ENCODE measurements at places on chromosomes 12 and 14.

DNA sequence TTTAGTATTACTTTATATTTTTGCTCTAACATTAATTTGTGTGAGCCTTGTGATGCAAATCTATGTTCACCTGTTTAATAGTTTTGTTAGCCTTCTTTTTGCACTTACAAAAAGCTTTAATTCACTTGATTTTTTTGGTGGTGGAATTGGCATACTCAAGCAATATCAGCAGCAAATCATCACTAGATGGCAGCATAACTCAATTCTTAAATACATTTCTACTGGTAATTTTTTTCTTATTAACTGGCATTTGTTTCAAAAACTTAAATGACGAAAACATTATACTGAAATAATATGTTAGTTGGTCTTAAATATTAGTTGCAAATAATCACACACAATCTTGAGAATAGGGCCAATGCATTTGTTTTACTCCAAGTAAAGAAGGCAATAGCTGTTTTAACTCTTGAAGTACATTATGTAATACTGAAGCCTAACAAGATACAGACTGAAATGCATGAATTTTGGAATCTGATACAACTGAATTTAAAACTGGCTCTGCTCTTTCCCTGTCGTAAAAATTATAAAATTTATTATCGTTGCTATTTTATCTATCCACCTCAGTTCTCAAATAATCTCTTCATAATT is 151.5 kb downstream of the ATXN7L3B start:
- peak; percentile 23 for DNase-seq

GRCh38 chr14:91241863-91242262 is 2.6 kb downstream of the GPR68 start:
- DNase-seq, result peak; percentile 52

GRCh38 chr12:51507178-51507577 is 82.5 kb downstream of the SLC4A8 start:
- DNase-seq, result no peak

DNA sequence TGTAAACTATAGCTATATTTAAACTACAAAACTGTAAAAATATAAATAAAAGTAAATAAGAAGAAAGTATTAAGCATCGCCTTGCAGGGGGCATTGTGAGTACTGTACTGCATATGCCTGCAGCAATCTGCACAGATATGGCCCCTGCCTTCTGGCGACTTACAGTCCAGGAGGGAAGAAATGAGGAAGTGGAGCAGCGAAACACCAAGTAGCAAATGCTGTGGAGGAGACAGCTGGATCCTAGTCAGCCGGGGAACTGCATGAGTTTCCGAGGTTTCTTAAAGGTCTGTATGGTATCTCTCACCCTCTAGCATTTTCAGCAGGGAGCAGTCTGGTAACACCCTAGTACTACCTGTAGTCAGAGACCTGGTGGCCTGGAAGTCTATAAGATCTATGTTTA is 256.9 kb downstream of the CACNA1C start:
- DNase-seq, result no peak

- no peak for DNase-seq
Measured at GRCh38 chr14:59588101-59588500, 11.5 kb upstream of the CCDC175 start.

- no peak for DNase-seq
Measured at GRCh38 chr12:64876388-64877071, 52.1 kb downstream of the TBC1D30 start.

DNA sequence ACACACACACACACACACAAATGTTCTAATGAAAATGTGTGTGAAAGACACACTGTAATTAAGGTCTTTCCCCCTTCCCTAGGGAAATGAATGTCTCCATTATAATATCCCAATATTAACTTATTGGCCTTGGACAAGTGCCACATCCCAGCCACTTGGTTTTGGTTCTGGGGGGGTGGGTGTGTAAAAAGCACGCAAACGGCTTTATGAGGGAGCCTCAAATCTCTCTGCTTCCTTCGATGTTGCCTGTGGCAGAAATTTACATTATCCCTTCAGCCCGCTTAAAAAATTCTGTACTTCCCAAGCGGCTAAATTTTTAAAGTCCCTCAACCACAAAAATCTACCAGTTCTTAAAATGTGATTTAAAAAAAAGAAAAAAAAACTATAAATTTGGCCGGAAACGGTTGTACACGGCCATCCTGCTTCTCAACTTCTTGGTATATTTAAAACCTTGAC is 432 bp downstream of the C14orf93 start:
- no peak for DNase-seq

- DNase-seq, result no peak
Measured at GRCh38 chr14:33401311-33401710, 462.6 kb downstream of the NPAS3 start.

- no peak for DNase-seq
Measured at GRCh38 chr12:54429014-54429471, 10.0 kb upstream of the ITGA5 start.

DNA sequence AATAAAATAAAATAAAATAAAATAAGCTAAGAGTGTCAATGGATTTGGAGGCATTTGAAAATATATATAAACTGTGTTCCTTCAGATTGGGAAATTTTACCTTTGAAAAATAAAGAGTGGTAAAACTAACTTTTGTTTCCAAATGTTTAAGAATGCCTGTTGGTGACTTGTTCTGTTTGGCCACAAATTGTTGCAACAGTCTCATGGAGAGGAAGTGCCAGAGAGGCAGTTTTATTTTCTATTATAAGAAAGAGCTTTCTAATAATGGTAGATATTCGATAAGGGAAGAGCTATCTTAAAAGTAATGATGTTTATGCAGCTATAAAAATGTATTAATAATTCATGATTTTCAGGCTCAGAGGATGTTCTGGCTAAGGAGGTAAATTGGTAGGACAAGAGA is 68.8 kb upstream of the MDGA2 start:
- DNase-seq, result no peak

DNA sequence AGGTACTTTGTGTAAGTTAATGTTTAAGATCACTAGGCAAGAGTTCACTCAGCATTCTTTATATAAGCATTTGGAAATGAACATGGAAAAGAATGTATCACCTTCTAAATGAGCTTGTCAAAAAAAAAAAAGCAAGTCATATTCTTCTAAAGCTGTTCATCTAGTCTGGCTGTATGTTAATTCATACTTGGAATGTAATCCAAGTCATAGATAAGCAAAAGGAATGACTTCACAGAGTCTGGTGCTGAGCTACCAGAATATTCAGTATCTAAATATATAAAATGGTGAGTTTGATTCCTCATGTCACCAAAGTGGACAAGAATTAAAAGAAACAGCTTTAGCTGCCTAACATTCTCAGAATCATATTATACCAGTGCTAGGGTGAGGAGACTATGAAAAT is 4.9 kb downstream of the OR6C4 start:
- no peak for DNase-seq

- DNase-seq, result no peak
Measured at GRCh38 chr12:46382408-46382963, 9.9 kb upstream of the SLC38A2 start.

DNA sequence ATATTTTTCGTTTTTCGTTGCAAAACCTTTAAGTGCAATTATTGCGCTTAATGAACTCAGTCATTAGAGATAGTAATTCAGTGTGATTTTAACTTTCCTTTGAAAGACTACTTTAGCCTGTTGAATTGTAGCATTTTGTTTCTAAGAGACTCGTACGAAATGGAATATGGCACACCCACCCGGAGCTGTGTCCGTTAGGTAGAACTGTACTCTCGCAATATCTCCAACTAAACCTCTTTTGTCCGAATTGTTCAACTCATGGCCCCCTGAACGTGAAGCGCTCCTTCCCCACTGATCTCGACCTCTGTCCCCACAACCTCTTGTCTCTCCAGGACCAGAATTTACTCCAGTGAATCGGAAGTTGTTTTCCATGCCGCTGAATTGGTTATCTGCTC is 800 bp downstream of the PCNX4 start:
- DNase-seq, result no peak

GRCh38 chr14:34692348-34692747 is 22.0 kb downstream of the CFL2 start:
- DNase-seq, result no peak

GRCh38 chr12:123894823-123895345 is 77.7 kb downstream of the CCDC92 start:
- DNase-seq, result no peak

- no peak for DNase-seq
Measured at GRCh38 chr14:55482936-55483605, 42.7 kb upstream of the TBPL2 start.

DNA sequence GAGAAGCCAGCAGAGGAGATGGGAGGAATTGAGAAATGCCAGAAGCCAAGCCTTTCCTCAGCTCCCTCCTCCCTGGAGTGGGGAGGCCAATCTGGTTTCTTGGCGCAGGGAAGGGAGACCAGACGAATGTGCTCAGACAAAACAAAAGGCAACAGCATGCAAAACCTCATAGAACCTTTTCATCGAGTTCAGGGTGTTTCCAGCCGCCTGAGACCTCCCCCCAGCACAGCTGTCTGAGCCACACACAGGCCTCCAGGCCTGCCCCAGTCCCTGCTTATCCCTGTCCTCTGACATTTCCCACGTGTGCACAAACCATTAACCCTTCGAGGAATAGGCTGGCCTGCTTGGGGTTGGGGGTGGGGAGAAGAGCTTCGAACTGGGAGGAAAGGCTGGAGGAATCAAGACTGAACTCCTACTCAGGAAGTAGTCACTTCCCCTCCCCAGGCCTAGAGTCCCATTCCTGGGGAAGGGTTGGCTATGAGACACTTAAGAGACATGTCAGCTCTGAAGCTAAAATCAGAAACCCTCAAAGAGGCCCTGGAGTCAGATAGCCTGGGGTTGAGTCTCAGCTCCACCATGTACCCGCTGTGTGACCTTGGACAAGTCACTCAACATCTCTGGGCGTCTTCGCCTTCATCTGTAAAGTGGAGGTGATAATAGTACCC is 10.7 kb downstream of the TBX3 start:
- no peak for DNase-seq

DNA sequence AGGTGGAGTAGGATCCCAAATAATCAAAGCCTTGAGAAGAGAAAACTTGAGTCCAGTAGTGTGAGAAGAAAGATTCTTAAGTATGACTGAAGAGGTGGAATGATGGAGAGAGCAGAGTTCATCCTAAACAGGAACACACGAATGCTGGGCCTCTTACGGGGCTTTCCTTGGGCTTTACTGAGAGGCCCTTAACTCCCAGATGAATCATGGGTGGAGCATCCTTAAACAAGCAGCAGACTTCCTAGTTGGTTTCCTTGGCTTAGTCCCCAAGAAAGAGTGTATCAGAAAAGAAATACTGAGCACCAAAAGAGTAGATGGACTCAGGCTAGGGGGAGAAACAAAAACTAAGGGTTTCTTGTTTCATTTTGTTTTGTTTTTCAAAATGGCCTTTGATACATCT is 132.5 kb downstream of the GPR135 start:
- DNase-seq, result no peak
